Ureter (tissue), 1 donor: ENCODE measurements at places on chromosomes 3 and 15.

DNA sequence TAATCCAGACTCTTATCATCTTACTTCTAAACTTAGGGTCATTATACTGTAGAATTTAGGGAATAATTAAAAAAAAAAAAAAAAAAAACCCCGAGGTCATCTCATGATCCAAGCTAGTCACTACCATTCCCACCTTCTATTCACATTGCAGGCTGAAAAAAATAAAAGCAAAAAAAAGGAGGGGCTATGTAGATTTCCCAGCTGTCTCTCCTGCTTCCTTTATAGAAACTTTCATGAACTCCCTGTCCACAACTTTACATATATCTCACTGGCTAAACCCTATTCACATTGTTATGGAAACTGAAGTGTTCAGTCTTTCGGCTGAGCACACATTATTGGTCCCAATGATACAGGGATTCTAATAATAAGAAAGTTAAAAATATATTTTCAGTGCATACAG lies 156.2 kb upstream of the TP63 start:
- no peak for DNase-seq

DNA sequence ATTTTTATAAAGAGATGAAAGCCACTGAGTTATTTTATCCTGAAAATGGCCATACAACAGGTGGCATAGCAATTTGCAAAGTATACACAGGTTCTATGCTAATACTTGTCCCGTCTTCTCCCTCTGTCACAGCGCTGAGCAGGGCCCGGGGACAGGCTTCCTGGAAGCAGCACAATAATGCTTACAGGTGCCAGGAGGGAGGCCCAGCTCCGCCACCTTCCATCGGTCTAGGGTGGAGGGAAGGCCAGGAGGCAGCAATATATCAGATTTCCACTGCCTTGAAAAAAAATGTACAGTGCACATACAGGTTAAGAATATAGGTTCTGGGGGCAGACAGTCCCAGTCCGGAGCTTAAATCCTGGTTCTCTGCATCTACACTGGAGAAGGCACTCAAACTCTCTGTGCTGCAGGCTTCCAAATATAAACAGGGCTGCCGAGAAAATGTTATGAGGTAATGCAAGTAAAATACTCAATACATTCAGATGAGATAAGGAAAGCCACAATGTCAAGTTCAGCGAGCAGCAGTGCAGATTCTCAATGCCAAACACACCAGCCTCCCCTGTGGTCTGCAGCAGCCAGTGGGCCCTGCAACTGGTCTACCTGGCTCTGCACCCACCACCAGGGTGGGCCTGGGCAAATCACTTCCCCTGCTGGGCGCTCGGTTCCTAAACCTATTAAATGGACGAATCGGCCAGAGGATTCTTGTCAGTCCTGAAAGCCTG lies 189.6 kb downstream of the XXYLT1 start:
- DNase-seq: no peak

DNA sequence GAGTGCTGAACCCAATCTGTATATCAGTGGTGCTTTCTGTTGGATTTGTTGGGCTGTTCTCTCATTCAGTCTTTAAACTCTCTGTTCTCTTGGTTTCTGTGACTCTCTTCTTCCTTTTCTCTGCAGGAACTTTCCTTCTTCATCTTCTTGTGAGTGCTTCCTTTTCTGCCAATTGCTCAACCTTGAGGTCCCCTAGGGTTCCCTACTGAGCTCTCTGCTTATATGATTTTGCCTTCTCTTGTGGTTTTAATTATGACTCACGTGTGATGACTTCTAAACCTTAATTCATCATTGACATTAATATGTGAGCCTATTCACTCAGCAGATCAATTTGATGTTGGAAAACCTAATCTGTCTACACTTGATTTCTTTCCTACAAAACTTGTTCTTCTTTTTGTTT lies 39.4 kb downstream of the MOBP start:
- no peak for DNase-seq

DNA sequence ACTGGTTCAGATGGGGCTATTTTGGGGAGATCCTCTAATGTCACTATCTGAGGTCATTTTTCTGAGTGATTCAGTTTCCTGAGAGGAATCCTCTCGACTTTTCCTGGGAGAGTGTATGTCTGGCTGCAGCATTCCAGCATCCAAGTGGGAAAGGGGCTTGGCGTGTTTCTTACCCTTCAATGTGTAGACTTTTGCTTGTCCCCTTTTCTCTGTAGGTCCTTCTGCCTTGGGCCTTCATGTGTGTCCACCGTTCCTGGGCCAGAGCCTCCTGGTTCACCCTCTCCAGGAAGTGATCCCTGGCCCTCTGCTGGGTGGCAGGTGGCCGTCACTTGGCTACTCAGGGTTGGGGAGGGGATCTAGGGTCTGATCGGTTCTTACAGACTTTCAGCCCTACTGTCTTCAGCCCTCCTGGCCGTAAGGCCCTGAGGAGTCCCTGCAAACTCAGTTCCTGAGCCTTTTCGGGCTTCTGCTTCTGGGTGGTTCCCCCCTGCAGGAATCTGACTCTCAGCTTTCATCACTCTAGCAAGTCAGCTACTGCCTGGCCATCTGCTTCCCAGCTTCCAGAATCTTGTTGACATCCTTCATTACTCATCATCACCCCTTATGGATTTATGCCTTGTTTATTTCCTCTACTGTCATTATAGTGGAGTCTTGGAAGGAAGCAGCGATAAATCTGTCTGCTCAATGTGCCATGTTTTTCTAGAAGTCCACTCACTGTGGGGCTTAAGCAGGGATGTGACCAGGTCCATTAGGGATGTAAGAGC lies 36.5 kb downstream of the GOLGA6L10 start:
- peak; percentile 4 for DNase-seq

- DNase-seq: peak; percentile 65
Measured at GRCh38 chr3:112132975-112133448, at the start of gene GCSAM. GCSAM (minus strand) TSS chr3:112133248; CDS start chr3:112133120, 128 bp downstream.

- DNase-seq: no peak
Measured at GRCh38 chr15:31081588-31082250, 19.8 kb downstream of the TRPM1 start.

GRCh38 chr15:93070551-93071296 lies 18.3 kb downstream of the RGMA start:
- no peak for DNase-seq

- no peak for DNase-seq
Measured at GRCh38 chr3:30124435-30125370, 481.7 kb upstream of the TGFBR2 start.

DNA sequence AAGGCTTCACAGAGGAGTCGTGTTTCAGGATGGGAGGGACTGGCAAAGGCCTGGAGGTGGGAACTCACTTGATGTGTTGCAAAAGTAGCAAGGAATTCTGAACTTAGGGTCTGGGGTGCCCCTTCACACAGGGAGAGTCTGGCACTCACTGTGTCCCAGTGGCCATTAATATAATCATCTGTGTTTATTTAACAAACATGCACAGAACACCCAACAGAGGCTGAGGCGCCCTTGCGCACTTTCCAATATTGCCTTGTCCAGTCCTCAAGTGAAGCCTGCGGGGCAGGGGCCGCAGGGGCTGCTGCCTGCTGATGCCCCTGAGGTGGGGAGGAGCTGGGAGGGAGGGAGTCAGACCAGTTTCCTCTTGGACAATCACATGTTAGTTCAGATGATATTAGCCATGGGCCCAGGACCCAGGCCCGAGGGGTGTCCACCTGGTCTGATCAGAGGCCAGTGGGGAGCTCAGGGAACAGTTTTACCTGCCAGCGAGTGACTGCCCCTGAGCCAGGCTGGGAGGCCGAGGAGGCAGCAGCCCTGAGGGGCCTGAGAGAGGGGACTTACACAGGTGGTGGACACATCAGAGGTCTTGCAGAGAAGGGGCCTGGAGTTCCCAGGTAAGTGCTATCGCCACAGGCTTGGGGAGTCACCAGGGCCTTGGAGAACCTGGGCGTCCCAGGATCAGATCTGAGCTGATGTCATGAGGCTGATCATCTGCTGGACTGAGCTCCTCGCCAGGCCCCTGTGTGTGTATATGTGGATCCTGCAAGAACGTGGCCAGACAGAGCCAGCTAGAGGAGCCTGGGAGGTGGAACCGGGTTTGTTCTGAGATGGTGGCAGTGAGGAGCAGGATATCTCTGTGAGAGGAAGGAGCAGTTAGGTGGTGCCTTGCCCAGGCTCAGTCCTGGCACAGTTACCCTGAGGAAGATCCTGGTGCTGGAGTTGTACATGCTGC lies 13.8 kb upstream of the TXNRD3 start:
- DNase-seq: no peak

DNA sequence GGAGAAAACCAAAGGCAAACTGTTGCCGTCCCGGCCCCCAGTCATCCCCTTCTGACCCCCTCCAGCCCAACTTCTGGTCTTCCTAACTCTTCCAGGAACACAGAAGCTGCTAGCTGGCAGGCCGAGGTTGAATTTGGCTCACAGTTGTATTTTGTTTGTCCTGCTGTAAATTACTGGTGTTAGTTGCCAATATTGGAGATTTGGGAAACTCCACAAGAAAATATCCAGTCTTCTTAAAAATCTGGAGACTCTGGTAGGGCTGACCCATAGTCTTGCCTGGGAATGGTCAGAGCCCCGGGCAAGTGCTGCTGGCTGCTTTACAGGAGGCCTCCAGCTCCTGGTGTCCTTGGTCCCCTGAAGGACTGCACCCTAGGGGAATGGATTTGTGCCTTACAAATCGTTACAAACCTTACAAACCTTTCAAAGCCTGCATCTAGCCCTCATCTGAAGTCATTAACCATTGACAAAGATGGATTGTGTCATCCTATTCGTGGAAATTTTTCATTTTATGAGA lies 112.0 kb upstream of the MCTP2 start:
- no peak for DNase-seq

GRCh38 chr3:128965818-128966217 lies 28.1 kb downstream of the CFAP92 start:
- no peak for DNase-seq
